ENCODE measurements at places on chromosomes 4 and X. TPM values are rescaled to one million over a fixed set of nuclear protein-coding genes. Genes with fewer than 3 reads are reported as not detected.
A peak's percentile ranks its signal among the peaks of the same experiment; 100 is the strongest.

XK gene
- total RNA-seq: 0.05 TPM

XKRX gene
- 0.05 TPM for total RNA-seq

GRCh38 chrX:38105216-38105725 is 98.9 kb downstream of the SYTL5 start:
- no peak for DNase-seq

C4orf33 gene
- 7.0 TPM for total RNA-seq

GRCh38 chrX:51860679-51861078 is 32.7 kb upstream of the MAGED1 start:
- DNase-seq: peak; percentile 60

- peak; percentile 50 for DNase-seq
These were observed at the start of gene SHISA3 for GRCh38 chr4:42396752-42397634. Gene SHISA3 (plus strand): TSS chr4:42397488. CDS start chr4:42398057, 569 bp downstream.

- DNase-seq: peak; percentile 41
These were observed 205.5 kb upstream of the NUDT6 start for GRCh38 chr4:123127875-123128274.

BRS3 gene
- total RNA-seq: not detected

HCCS gene
- 17.2 TPM for total RNA-seq

GRCh38 chrX:9706421-9706820 is 59.2 kb downstream of the GPR143 start:
- DNase-seq: no peak

DNA sequence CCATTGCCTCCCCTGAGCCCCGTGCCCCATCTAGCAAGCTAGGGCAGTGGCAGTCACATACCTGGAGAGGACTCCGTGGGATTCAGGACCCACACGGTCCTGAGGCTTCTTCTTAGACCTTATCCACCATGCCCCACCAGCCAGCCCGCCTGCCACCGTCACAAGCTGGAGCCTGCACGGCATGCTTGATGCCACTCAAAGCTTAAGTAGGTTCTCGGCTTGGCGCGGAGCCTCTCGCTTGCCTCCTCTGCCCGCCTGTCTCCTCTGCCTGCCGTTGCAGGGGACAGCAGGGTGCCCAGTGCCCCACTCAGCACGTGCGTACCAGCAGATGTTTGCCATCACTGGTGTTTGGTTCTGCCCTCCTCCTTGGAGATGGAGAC is 14.1 kb downstream of the PSAPL1 start:
- DNase-seq: no peak

GRCh38 chr4:4857001-4857808 is 2.3 kb upstream of the MSX1 start:
- no peak for DNase-seq

- no peak for DNase-seq
These were observed 1.5 kb downstream of the TSPAN5 start for GRCh38 chr4:98656886-98657285.

P2RY4 gene
- total RNA-seq: not detected

- DNase-seq: no peak
These were observed 142.9 kb downstream of the PTTG2 start for GRCh38 chr4:38102957-38103588.
